ENCODE measurements at places on chromosomes 5 and 9.
A peak's percentile ranks its signal among the peaks of the same experiment; 100 is the strongest.

DNA sequence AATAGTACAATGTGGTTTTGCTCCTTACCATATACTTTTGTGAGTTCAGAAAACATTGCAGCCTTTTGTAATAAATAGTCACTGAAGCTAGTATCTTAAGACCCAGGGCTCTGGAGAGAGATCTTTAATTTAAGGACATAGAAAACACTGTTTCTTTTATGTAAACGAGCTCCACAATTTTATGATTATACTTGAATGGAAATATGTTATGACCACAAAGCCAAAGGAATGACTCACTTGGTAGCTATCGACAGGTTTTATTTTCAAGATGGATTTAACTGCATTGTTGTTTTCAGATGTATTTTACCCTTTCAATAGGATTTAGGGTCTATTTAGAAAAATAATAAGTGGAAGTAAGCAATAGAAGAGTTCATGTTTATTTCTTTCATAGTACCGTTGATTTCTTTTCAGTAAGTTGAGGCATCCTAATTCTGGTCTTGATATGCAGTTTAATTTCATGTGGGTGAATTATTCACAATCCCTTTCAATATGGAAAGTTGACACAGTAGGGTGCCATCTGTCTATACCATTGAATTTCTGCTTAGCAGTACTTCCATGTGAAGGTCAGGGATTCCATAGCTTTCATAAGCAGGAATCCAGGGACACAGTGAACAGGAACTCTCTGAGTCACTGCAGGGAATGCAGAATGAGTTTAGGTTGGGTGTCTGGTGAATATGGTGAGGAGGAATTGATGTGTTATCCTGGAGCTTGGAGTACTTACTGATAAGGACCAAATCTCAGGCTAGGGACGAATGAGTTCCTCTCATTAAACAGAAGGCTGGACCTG is 157.6 kb downstream of the CD180 start:
- no peaks in the 10 kb centered on the region for H3K36me3 ChIP-seq
- H3K27ac ChIP-seq = no peak overlapping the region
- no peak overlapping the region for H3K4me3 ChIP-seq
- H3K27me3 ChIP-seq = no peaks in the 10 kb centered on the region
- DNase-seq = peak; percentile 42

DNA sequence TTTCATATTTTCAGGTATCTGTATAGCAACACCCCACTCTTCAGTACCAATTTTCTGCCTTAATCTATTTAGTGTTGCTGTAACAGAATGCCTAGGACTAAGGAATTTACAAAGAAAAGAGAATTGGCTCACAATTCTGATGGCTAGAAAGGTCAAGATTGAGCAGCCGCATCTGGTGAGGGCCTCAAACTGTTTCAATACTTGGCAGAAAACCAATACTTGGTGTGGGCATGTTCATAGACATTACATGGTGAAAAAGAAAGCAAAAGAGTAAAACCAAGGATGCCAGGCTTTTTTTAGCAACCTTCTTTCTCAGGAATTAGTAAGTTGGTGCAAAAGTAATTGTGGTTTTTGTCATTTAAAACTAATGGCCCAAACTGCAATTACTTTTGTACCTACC is 1041.1 kb upstream of the CDH6 start:
- H3K4me3 ChIP-seq = no peak overlapping the region
- DNase-seq = no peak
- H3K27me3 ChIP-seq = no peaks in the 10 kb centered on the region

DNA sequence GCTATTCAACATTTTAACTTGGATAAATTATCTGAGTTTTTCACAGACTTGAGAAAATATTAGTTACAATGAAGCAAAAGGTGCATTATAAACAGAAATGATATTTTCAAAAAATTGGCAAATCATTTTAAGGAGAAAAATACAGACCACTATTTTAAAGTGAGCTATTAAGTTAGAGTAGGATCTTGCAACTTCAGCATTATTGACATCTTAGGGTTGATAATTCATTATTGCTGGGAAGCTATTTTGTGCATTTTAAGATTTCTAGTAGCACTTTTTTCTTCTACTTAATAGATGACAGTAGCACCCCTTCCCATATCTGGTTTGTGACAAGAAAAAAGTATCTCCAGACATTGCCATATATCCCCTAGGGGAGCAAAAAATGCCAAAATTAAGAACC is 774.1 kb downstream of the CDH12 start:
- no peaks in the 10 kb centered on the region for H3K27me3 ChIP-seq
- H3K27ac ChIP-seq = no peak overlapping the region
- no peak for DNase-seq
- no peaks in the 10 kb centered on the region for H3K4me1 ChIP-seq
- H3K4me3 ChIP-seq = no peak overlapping the region
- H3K36me3 ChIP-seq = no peaks in the 10 kb centered on the region

DNA sequence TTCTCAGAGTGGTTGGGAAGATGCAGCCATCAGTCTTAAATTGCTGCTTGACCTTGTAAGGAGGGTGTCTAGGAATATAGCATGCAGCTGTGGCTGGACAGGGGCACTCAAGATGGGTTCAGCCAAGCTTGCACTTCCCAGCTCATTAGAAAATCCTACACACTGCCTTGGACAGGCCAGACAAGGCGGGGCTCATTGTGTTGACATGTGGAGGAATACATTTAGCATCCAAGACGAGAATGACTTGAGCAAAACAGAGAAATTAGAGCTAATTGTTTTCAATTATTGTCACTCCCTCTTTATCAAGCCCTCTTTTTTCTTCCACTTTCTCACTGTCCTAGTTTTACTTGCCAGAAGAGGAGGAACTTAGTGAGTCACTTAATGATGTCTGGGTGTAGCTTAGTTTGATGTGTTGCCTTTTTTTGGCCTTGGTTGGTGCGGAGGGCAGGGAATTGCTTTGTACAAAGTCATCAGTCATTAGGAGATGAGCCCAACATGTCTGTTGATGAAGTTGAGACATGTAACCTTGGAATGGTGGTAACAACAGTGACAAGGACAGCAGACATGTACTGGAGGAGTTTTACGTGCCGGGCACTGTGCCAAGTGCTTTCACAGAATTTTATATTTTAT is 1219.3 kb upstream of the WWC1 start:
- H3K27ac ChIP-seq = no peak overlapping the region
- no peaks in the 10 kb centered on the region for H3K27me3 ChIP-seq
- H3K4me3 ChIP-seq = no peak overlapping the region
- H3K36me3 ChIP-seq = no peaks in the 10 kb centered on the region

DNA sequence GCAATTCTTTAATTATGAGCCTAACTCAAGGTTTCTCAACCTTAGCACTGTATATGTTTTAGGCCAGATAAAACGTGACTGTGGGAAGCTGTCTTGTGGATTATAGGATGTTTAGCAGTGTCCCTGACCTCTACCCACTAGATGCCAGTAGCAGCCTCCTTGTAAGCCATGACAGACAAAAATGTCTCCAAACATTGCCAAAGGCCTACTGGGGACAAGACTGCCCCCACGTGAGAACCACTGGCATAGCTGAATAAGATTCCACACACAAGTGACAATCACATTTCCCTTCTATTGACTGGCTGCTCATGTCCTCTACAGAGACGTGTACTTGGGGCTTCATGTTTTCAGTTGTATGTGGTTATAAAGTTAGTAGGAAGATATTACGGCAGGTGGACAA is 55.4 kb downstream of the GOLM1 start:
- DNase-seq = peak; percentile 78
- no peaks in the 10 kb centered on the region for H3K4me1 ChIP-seq
- H3K4me3 ChIP-seq = no peak overlapping the region
- no peaks in the 10 kb centered on the region for H3K27me3 ChIP-seq
- no peak overlapping the region for H3K27ac ChIP-seq

GRCh38 chr9:98226516-98226915 is 28.9 kb downstream of the TBC1D2 start:
- H3K36me3 ChIP-seq = peaks cover 7% of the 10 kb centered on the region
- no peak for DNase-seq
- no peaks in the 10 kb centered on the region for H3K4me1 ChIP-seq
- H3K4me3 ChIP-seq = no peak overlapping the region
- no peak overlapping the region for H3K27ac ChIP-seq

GRCh38 chr5:154626876-154627557 is 128.2 kb upstream of the LARP1 start:
- H3K36me3 ChIP-seq = no peaks in the 10 kb centered on the region
- H3K27me3 ChIP-seq = no peaks in the 10 kb centered on the region
- no peak for DNase-seq
- H3K4me1 ChIP-seq = no peaks in the 10 kb centered on the region

DNA sequence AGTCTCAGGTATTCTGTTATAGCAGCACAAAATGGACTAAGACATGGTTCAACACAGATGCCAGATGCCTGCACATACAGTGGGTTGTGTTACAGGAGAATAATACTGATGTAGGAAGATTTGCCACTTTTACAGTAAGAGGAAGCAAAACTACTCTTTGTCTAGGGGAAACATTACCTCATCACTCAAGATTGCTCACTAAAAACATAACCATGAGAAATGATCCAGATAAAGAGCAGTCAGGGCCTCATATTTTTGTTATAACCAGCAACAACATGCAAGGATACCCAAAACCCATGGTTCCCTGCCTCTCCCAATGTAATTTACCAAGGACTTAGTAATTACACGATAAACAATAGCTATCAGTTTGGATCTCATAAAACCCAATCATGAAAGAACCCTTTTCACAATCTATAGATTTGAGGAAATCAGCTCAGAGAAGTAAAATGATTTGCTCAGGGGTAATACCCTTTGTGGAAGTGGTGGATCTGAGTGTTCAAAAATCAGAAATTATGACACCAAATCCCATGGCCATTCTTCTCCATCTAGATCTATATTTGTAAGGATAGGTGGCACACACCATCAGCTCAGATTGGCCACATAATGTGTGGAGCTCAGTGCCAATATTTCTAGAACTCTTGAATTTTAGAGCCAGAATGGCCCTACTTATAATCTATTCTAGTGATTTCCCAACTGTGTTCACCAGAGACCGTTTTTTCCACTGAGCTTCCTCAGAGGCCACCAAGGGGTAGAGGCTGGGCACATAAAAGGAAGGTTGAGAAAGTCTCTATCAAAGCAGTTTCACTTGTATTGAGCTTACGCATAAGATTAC is 27.8 kb downstream of the DPYSL3 start:
- H3K27ac ChIP-seq = no peak overlapping the region
- no peak for DNase-seq
- no peaks in the 10 kb centered on the region for H3K27me3 ChIP-seq
- peaks cover 2% of the 10 kb centered on the region for H3K4me1 ChIP-seq

GRCh38 chr9:19934301-19934871 is 145.5 kb upstream of the SLC24A2 start:
- no peaks in the 10 kb centered on the region for H3K36me3 ChIP-seq
- H3K4me3 ChIP-seq = no peak overlapping the region
- no peaks in the 10 kb centered on the region for H3K4me1 ChIP-seq
- no peaks in the 10 kb centered on the region for H3K27me3 ChIP-seq

- H3K36me3 ChIP-seq = no peaks in the 10 kb centered on the region
- no peak overlapping the region for H3K4me3 ChIP-seq
- no peak for DNase-seq
- no peak overlapping the region for H3K27ac ChIP-seq
Observed at GRCh38 chr5:109041317-109041716, 293.6 kb downstream of the FER start.

- H3K36me3 ChIP-seq = no peaks in the 10 kb centered on the region
- DNase-seq = no peak
- H3K4me1 ChIP-seq = no peaks in the 10 kb centered on the region
- H3K4me3 ChIP-seq = no peak overlapping the region
- no peaks in the 10 kb centered on the region for H3K27me3 ChIP-seq
Observed at GRCh38 chr5:18999478-18999877, 988.5 kb downstream of the CDH18 start.

DNA sequence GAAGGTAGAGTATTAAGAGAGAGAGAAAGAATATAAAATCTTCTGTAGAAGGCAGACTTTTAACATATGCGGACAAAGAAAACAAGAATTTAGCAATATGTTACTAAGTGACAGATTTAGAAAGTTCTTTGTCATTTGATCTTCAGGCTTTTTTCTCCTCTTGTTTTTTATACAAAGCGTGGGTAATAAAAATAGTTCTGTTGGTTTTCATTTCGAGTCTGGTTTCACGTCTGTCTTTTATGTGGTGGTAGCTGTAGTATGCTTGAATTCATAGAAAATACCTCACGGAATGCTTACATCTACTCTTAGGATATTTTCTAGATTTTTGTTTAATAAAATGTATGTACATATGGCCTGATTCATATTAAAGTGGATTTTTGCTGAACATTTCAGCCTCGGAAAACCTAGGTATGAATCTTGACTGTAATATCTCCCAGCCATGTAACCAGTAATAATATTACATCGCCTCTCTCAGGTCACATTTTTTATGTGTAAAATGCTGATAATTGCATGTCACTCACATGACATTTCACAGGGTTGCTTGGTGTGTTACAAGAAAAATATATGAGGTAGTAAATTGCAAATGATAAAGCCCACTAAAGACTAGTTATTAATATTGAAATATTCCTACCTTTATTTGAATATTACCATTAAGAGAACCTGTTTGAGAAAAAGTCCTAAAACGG is 72.5 kb upstream of the TAF11L2 start:
- H3K27me3 ChIP-seq = no peaks in the 10 kb centered on the region
- H3K36me3 ChIP-seq = no peaks in the 10 kb centered on the region
- DNase-seq = no peak
- H3K4me3 ChIP-seq = no peak overlapping the region
- H3K27ac ChIP-seq = no peak overlapping the region
- no peaks in the 10 kb centered on the region for H3K4me1 ChIP-seq

GRCh38 chr5:177071666-177072385 is 14.9 kb upstream of the FGFR4 start:
- no peak overlapping the region for H3K4me3 ChIP-seq
- no peaks in the 10 kb centered on the region for H3K27me3 ChIP-seq
- no peaks in the 10 kb centered on the region for H3K36me3 ChIP-seq
- DNase-seq = peak; percentile 84
- H3K4me1 ChIP-seq = no peaks in the 10 kb centered on the region

- DNase-seq = no peak
- H3K4me1 ChIP-seq = no peaks in the 10 kb centered on the region
- H3K4me3 ChIP-seq = no peak overlapping the region
- no peak overlapping the region for H3K27ac ChIP-seq
Observed at GRCh38 chr9:111965566-111966019, 69.0 kb downstream of the UGCG start.

GRCh38 chr9:84759300-84759750 is 89.8 kb downstream of the NTRK2 start:
- no peak for DNase-seq
- H3K4me3 ChIP-seq = no peak overlapping the region
- H3K27me3 ChIP-seq = no peaks in the 10 kb centered on the region
- no peaks in the 10 kb centered on the region for H3K4me1 ChIP-seq

DNA sequence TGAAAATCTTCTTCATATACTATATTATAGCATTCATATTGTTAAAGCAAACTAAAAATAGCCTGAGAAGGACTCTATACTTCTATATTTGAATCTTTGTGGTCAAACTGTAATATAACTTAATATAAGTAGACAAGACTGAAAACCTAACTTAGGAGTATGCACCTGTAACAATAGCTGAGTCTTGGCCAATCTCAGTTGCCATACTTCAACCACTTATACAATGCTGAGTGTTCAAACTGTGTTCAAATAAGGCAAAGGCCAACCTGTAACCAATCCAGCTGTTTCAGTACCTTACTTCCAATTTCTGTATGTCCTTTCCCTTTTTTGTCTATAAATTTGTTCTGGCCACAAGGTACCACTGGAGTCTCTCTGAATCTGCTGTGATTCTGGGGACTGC is 1360.8 kb upstream of the CDH9 start:
- no peaks in the 10 kb centered on the region for H3K27me3 ChIP-seq
- no peak overlapping the region for H3K4me3 ChIP-seq
- no peaks in the 10 kb centered on the region for H3K36me3 ChIP-seq
